T-helper 17 cell (primary cell): ENCODE measurements at places on chromosomes 1 and 21.

DNA sequence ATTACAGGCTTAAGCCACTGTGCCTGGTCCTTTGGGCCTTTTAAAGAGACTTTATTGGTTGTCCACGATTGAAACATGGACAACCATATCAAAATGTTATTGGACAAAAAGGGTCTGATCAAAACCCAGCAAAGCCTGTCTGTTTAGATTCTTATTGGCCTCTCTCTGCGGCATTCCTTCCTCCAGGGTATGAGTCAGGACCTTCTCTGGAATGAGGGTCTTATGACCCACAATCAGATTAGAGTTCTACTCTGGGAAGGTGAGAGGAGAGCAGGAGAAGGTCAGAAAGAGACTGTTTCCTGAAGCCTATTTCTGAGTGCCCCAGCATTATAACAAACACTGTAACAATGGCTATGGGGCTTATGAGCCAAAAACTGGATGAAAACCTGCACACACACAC lies 7.9 kb downstream of the LURAP1 start:
- DNase-seq: no peak

DNA sequence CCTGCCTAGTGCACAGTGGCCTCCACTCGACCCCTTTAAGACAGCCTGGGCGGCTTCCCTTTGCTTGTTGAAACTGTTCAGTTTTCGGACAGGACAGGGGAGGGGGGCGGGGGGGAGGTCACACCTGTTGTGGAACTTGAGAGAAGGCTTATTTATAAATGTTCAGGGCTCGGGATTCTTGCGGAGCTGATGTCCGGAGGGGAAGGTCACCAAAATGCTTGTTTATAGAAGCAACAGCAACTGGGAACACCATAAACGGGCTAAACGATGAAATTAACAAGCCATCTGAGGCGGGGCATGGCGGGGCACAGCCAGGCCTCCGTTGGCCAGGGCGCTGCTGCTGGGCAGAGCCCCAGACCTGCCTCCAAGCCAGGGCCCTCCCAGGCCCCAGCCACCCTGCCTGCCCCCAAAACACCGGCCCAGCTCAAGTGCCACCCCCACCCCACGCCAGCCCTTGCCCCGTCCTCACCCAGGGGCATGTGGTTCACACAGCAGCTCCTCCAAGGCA lies 59.8 kb upstream of the CASZ1 start:
- no peak for DNase-seq

- DNase-seq: no peak
Observed at GRCh38 chr1:14310476-14310875, 288.0 kb upstream of the KAZN start.

GRCh38 chr1:15948595-15949452 lies 27.1 kb downstream of the ZBTB17 start:
- DNase-seq: no peak

- DNase-seq: no peak
Observed at GRCh38 chr1:41386196-41386663, 25.0 kb downstream of the FOXO6 start.

- DNase-seq: no peak
Observed at GRCh38 chr1:186496171-186496851, 35.4 kb upstream of the PDC start.

- no peak for DNase-seq
Observed at GRCh38 chr1:19006837-19007271, 50.4 kb upstream of the IFFO2 start.

DNA sequence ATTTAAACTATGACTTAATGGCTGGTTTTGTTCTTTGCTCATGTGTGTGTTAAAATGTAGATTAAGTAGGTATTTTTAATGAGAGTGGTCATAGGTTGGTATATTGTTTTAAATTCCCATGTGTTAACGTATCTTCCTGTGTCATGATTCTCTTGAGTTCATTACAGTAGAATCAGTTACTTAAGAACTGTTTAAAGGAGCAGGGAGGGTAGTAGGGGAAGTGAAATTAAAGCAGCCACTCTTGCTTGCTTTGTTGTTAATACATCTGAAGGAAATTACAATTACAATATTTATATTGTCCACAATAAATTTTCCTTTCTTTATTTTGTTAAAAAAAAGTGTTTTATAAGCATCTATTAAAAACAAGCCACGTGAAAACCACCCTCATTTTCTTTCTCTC lies 119.2 kb upstream of the KIAA1614 start:
- no peak for DNase-seq

DNA sequence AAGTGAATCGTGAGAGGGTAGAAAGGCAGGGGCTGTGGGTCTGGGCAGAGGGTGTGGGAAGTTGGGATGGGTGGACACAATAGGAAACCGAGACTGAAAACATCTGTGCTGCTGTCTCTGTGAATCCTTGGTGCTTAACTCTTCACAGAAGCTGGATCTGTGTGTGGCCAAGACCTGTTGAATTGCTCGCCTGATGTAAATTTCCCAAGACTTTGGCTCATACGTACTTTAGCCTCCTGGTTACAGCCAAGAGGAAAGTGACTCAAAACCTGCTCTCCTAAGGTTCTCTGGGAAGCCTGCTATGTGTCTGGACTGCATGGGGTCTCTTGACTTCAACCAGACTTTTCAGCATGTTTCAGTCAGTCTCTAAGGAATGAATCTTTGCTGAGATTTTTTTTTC lies 270.3 kb downstream of the RWDD3 start:
- no peak for DNase-seq

DNA sequence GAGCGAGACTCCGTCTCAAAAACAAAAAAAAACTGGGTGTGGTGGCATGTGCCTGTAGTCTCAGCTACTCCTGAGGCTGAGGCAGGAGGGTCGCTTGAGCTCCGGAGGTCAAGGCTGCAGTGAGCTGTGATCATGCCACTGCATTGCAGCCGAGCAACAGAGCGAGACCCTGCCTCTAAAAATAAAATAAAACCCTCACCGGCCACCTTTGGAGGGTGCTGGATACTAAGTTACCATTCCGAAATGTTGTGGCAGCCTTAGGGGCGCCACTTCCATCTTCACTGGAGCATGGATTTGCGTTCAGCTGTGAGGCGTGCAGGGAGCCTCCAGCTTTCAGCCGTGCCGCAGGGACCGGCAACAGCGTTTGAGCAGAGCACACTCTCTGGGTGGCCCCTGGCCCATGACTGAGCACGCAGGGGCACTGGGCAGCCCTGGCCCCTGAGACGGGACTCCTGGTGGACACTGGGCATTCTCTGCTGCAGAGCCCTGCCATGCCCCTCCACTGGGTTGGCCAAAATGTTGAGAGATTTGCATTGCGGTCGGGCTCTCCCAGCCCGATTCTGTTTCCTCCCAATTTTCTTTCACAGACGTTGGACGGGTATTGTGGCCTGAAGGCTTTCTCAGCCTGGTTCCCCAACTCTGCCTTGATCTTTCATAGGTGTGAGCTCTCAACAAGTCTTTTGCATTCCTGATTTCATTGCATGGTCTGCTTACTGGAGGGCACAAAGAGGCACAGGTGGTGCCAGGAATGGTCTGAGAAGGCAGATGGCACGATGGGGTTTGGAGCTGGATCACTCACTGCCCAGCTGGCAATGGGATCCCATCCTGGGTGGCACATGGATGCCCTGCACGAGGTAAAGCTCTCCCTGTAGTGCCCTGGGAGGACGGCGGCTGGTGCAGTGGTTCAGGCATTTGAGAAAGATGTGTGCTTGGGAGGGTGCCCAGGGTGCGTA lies 5.8 kb upstream of the CFAP74 start:
- DNase-seq: no peak

DNA sequence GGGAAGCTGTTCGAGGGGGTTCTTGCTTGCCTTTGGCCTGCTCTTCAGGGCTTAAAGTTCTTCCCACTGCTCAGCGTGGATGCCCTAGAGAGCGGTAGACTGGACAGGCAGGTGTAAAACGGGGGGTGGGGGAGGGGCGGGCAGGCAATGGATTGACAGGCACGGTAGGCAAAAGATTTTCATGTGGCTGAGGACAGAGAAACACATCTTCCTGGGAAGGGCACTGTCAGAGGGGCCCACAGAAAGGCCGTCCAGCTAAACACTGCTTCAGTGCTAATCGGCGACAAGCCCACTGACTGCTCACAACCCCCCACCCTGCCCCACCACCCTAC lies 412 bp downstream of the ABCA4 start:
- DNase-seq: no peak

DNA sequence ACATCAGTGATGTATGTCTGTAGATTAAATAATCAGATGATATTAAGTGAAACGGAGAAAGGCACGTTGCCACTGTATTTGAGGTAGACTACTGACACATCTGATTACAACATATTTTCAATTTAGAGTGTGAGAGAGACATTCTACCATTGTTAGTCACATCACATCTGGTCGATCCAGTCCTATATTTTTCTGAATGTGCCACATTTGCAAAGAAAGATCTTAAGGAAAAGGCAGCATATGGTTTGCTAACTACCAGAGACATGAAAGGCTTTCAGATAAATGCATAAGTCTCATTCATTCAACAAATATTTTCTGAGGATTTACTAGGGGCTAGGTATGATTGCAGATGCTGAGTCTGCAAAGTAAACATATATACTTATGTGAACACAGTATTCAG lies 114.3 kb upstream of the RUNX1 start:
- DNase-seq: no peak

- DNase-seq: no peak
Observed at GRCh38 chr1:153842006-153842471, 66.8 kb downstream of the SLC27A3 start.

GRCh38 chr1:48469616-48470480 lies 2.2 kb downstream of the SPATA6 start:
- no peak for DNase-seq

GRCh38 chr1:193179094-193179493 lies 7.3 kb downstream of the B3GALT2 start:
- DNase-seq: no peak

DNA sequence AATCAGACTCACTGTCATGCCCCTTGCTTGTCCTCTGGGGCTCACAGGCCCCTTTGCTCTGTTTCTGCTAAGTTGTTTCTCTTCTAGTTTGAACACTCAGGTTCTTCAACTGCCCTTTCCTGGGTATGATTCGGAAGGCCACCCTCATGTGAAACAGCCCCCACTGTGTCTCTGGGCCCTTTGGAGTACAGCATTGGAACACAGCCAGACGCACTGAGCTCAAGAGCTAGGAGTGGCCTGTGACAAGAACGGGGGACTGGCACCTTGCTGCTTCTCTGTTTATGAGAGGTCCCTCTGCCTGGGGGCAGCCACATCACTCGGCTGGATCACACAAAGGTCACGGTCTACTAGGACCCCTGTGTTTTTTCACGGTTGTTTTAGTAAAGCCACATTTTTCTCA lies 114.4 kb upstream of the ZC3H12A start:
- no peak for DNase-seq

DNA sequence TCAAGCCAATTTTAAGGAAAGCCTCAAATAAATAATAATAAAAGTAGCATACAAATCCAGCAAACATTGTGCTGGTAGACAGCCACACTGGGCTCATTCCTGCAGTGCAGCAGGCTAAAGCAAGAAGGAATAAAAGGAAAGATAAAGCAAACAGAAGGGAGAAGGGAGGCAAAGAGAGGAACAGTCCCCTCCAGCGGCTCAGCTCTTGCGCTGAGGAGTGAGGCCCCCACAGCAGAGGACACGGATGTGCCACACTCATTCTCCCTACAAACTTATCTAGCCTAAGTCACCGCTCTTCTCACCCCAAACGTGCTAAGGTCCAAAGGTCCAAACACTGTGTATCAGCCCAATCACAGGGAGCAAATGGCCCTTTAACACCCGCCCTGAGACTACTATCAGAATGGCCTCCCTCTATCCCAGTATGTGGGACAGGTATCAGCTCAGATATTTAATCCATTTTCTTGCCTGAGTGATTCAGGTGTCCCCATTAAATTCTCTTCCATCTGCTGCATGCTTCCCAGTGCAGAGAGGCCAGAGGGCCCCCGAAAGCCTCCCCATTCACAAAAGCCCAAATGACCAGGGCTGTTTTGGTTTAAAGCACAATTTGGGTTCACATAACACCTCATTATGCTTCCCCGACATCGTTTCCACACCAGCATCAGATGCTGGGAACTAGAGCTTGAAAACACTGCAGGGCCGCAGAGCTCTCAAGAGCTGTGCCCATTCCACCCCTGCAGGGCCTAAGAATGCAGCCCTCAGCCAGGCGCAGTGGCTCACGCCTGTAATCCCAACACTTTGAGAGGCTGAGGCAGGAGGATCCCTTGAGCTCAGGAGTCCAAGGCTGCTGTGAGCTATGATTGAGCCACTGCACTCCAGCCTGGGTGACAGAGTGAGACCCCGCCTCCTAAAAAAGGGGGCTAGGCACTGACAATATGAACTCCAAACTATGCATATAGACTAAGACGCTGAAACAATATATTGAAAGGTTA lies 17.8 kb downstream of the CAPZB start:
- DNase-seq: no peak
